A549 treated with DMSO at 1 μM for 4 hours (cell line): ENCODE measurements at places on chromosomes 4 and X. TPM values are rescaled to one million over a fixed set of nuclear protein-coding genes. Genes with fewer than 3 reads are reported as not detected.

GJB1 gene
- 0.06 to 0.08 TPM (median 0.08 TPM) in 3 of 5 replicates, not detected in the others for total RNA-seq

ASB9 gene
- 21.5 to 25.6 TPM (median 22.1 TPM) in 5 replicates for total RNA-seq

FAM120C gene
- 4.7 to 6.6 TPM (median 5.2 TPM) in 5 replicates for total RNA-seq

MTTP gene
- 0.07 TPM in 1 of 5 replicates, not detected in the others for total RNA-seq
